ENCODE measurements at places on chromosomes 12 and 14. TPM values are rescaled to one million over a fixed set of nuclear protein-coding genes. Genes with fewer than 3 reads are reported as not detected.

The PIANP gene
- 0.18 TPM for total RNA-seq

DNA sequence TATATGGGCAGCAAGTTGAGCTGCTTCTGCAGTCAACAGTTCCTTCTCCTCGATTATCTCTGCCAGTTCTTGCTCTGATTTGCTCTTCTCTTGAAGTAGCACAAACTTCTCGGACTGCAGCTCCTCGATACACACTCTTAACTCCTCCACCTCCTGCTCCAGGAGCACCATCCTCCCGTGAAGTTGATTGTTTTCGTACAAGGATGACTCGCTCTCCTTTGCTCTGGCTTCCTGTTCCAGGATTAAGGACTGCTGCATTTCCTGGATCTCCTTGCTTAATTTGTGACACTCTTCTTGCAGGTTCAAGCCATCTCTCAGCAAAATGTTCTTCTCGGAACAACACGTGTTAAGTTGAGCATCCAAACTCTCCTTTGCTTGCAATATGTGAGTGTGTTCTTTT lies 56.2 kb upstream of the VPS33A start:
- no peak for DNase-seq

The RGS6 gene
- total RNA-seq, result 18.5 TPM

The ST8SIA1 gene
- 3.0 TPM for total RNA-seq

- DNase-seq, result no peak
Measured at GRCh38 chr12:129394177-129394825, 509.5 kb downstream of the TMEM132D start.

The CD4 gene
- total RNA-seq, result 11.6 TPM

The NKX2-1 gene
- not detected for total RNA-seq

The CLEC2D gene
- total RNA-seq, result 9.5 TPM

GRCh38 chr12:130538343-130539095 lies 177.6 kb downstream of the RIMBP2 start:
- no peak for DNase-seq

DNA sequence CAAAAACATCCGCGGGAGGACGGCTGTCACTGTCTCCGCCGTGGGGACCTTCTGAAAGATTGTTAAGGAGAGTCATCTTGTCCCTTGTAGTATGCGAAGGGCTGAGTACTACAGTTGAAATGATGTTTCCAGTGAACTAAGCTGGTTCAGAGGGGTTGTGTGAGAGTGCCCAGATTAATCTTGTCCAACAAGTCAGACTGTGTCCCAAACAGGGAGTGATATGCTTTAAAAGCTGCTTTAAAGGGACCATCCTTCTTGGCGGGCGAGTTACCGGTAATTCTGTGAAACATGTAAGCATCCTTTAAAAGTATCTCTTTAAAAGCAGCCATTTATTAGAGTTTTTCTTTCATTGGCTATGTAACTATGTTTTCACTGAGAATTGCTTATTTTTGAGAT lies 1.1 kb downstream of the WDR20 start:
- DNase-seq, result no peak

Measured in left cardiac atrium (tissue), 4 donors.